ENCODE measurements at places on chromosomes 5 and 9.

DNA sequence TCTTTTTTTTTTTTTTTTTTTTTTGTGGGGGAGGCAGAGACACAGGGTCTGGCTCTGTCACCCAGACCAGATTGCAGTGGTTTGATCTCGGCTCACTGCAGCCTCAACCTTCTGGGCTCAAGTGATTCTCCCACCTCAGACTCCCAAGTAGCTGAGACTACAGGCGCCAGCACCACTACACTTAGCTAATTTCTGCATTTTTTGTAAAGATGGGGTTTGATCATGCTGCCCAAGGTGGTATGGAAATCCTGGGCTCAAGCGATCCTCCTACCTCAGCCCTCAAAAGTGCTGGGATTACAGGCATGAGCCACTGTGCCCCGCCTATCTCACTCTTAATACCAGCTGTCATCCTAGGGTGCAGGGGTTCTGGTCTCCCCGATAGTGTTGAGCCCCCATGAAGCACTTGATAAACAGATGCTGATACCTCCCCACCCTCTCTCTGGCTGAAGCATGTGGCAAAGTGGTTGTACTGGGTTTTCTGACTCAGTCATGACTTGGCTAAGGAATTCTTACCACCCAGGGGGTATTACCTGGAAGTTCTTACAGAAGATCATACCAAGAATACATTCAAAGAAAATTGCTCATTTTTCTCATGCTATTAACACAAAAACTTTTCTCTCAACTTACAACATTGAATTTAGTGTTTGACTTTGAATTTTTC, 110.2 kb upstream of the DAPK1 start:
- DNase-seq = no peak

DNA sequence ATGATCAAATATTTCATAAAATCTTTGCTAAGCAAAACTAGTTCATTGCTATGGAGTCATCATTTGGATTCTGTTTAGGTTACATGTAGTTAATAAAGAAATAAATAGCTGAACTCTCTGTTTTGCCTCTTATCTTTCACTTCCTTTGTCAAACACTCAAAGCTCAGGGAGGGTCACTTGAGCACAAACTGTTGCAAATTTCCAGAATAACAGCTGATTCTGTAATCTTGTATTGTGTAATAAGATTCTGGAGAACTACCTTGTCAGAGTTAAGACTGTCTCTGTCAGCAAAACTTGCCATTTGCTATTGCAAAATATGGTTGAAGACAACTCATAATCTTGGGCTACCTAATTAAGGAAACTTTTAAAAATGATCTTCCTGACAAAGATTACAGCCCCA, 182.0 kb upstream of the MOCS2 start:
- DNase-seq = no peak

DNA sequence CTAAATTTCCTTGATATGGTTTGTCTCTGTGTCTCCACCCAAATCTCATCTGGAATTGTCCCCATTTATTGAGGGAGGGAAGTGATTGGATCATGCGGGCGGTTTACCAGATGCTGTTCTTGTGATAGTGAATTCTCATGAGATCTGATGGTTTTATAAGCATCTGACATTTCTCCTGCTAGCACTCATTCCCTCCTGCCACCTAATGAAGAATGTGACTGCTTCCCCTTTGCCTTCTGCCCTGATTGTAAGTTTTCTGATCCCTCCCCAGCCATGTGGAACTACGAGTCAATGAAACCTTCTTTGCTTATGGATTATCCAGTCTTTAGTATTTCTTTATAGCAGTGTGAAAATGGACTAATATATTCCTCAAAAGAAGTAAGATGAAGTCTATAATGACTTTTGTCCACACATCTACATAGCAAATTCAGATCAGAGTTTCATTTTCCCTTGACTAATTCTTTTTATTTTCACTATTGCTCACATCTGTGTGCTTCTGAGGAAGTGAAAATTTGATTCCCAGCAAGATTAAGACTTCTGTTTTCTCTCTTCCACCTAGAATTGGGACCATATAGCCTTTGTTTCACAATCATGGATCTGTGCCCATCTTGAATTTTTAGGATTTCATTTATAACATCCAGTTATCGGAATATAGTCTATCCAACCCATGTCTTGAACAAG, 393.5 kb downstream of the DMAC1 start:
- DNase-seq = no peak

DNA sequence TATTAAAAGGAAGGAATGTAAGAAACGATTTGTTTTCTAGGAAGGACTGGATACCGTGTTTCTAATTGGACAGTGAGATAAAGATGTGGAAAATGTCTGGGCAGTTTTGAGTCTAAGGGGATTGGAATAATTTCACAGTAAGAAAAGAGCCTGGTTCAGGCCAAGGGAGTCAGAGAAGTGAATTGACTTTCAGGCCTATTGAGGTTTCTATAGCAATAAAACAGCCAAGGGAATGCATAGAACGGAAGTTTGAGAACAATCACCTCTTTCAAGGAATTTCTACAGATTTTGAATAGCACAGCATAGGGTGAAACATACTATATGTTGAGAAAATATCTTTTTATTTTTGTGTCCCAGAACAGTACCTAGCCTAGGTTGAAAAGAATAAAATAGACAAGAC, 271.6 kb upstream of the TRPM3 start:
- no peak for DNase-seq

DNA sequence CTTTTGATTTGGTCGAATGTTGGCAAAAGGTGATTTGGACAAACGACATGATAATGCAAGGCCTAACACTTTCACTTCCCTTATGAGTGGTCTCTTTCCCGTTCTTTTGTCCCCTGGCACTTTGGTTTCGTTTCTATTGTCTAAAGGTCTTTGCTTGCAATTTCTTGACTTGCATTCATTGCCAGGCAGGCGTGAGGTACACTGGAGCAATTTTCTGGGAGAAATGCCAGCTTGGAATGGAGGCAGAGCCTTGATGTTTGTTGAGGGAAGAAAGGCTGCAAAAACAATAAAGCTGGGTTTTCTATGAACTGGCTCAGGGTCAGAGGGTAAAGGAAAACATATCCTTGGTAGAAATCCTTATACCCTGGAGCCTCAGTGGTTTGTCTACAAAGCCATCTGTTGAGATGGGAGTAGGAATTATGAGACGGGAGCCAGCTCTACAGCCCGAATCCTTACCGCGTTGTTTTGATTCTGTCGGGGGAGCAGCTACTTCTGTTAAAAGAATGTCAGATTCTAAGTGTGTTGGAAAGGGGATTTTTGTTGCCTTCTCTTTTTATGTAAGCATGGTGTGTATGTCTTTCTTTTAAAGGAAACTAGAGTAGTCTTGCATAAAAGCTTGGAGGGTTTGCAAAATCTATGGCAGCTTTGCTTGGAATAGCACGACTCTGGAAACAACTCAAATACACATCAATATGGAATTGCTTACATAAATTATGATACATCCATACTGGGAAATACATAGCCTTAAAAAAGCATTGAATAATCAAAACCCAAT, 158.9 kb downstream of the RMI1 start:
- no peak for DNase-seq

DNA sequence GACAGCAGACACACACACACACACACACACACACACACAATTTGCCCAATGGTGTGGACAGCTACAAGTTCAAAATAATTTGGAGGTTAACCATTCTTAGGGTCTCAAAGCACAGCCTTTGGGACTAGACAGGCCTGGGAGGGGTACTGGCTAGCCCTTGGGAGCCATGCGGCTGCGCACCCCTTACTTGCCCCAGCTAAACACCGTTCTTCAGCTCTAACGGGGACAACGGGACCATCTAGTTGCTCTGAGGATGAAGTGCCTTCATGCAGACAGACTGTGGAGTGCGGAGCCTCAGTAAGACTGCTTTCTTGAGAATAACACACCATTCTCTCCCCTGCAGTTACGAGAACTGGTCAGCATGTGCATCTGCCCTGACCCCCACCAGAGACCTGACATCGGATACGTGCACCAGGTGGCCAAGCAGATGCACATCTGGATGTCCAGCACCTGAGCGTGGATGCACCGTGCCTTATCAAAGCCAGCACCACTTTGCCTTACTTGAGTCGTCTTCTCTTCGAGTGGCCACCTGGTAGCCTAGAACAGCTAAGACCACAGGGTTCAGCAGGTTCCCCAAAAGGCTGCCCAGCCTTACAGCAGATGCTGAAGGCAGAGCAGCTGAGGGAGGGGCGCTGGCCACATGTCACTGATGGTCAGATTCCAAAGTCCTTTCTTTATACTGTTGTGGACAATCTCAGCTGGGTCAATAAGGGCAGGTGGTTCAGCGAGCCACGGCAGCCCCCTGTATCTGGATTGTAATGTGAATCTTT, 64.6 kb downstream of the PSMB7 start:
- DNase-seq = no peak

GRCh38 chr9:3288686-3289085, 237.1 kb downstream of the RFX3 start:
- no peak for DNase-seq

GRCh38 chr9:106981396-106982287, 118.7 kb downstream of the ZNF462 start:
- DNase-seq = no peak

DNA sequence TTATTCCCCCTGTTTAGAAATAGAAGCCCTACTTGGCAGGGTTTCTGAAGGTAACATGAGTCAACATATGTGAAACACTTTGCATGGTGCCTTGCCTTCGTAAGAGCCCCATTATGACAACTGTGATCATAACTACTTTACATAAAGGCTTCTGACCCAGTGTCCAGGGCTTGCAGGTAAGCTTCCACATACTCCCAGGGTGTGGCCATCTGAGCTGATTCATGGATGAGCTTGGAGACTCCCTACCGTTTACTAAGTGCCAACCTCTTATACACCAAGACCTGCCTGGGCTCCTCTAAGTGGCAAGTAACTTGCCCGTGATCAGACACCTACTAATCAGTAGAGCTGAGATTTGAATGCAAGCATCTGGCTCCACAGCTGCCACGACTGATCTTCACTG, 62.8 kb upstream of the C5orf58 start:
- no peak for DNase-seq

DNA sequence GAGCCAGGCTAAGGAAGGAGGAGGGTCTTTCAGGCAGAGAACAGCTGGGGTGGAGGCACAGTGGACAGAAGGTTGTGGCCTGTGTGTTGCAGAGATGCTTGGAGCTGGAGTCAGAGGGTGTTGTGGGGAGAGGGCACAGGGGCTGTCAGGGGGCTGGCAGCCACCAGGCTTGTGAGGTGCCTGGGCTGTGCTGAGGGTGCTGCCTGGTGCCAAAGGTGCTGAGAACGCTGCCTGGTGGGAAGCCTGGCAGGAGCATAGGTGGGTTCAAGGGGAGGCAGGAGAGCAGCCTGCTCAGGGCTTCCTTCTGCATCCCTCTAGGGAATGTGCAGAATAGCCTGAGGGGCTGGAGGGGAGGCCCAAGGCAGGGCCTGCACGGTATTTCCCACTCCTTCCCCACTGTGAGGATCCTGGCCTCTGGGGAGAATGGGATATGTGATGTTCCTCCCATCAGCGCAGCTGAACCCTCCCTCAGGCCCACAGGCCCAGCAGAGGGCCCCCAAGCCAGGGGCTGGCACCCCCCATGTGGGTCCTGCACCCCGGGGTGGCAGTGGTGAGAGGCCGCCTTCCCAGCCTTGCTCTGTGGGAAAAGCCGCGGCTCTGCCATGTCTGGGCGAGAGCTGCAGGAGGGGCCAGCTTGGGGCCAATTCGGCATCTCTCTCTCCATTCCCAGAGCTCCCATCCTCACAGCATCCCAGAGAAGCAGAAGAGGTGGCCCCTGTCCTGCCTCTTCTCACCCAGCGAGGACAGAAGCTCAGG, 76.3 kb downstream of the CACNA1B start:
- no peak for DNase-seq

GRCh38 chr5:59137846-59138245, 555.0 kb downstream of the RAB3C start:
- DNase-seq = no peak

DNA sequence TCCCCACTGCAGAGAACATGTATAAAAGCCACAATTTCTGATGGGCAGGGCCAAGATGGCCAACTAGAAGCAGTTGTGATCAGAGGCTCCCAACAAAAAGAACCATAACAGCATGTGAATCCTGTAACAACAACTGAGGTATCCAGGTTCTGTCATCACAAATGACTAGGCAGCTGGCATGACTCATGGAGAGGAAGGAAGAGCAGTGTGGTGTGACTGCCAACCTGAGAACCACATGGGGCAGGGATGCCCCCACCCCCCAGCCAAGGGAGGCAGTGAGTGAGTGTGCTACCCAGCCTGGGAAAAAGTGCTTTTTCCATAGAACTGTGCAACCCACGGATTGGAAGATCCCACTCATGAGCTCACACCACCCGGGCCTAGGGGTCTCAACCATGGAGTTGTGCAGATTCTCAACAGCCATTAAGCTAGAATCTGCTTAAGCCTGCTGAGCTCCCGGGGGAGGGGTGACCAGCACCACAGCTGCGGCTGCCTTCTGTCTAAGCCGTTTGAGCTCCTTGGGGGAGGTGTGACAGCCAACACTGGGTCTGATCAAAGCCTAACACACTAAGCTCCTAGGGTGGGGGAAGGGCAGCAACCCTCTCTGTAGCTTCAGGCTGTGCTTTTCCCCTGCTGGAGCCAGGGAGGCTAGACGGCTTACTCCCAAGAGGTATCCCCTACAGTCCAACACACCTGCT, 80.1 kb upstream of the DMAC1 start:
- no peak for DNase-seq

DNA sequence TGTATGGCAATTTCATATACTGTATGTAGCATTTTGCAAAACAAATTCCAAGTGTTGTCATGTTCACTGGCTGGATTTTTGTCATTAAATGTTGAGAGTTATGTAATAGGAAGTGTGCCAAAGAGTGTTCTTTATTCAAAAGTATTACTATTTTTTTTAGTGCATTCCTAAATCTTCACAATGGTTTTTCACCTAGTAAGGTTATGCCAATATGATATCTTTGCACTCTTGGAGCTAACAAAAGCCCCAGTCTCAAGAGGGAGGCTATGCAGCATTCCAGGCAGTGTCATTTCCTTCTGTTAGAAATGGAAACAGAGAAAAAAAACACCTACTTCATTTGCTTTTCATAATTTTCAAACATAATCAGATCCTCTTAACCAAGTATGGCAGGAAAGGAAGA, 5.1 kb upstream of the SSBP2 start:
- DNase-seq = no peak

DNA sequence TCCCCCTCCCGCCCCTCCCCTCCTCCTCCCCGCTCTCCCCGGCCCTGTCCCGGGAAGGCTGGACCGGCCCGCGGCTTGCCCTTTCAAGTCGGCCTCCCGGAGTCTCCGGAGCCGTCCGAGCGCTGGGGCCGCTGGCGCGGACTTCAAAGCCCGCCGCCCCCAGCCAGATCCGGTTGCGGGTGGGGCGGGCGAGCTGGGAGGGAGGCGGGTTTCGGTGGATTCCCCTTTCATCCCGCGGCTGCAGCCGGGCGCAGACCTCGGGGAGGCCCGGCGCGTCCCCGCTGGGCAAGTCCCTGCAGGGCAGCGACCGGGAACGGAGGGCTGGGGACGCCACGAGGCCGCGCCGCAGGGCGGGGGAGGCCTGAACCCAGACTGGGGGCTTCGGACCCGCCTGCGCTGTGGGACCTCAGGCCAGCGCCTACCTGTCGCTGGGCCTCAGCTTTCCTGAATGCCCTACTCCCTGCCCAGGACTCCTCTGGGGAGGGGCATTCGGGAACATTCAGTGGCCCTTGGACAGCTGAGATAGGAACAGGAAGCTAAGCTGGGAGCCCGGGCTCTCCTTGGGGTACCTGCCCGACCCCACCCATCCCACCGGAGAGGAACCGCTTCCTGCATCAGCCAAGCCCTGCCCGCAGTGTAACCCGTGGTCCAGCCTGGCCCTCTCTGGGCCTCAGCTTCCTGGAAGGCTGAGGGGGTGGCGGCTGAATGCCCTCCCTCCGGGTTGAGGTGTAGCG, 23.4 kb downstream of the C9orf50 start:
- no peak for DNase-seq
